Colonic mucosa (tissue), 4 donors: ENCODE measurements at places on chromosomes 4 and X. TPM values are rescaled to one million over a fixed set of nuclear protein-coding genes. Genes with fewer than 3 reads are reported as not detected.
A peak's percentile ranks its signal among the peaks of the same experiment; 100 is the strongest.

GRCh38 chrX:31092970-31093638, 21.3 kb upstream of the FTHL17 start:
- no peak for DNase-seq

The BEND2 gene
- not detected for total RNA-seq

DNA sequence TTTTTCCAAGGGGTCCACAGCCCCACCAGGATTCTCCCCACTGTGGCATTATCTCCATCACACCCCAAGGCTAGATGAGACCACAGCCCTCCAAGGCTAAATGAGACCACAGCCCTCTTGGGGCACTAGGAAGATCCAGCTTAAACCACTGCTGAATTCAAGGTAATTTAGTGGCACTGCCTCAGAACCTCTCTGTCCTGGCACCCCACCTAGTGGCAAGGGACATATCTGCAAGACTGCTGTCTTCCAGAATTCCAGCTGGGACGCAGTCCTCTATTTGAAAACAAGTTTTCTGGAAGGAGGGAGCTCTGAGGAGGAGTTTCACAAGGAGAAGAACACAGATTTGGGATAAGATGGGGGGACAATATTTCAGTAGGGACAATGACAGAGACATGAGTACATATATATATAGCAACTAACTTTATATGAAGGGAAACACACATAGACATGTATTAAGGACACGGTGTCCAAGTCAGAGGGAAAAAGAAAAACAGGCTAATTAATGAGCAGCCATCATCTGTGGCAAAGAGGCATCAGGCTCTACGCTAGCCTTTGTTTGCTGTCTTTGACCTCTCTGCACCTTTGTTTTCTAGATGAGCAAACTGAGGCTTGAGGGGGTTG, 9.3 kb downstream of the CETN2 start:
- peak; percentile 44 for DNase-seq

DNA sequence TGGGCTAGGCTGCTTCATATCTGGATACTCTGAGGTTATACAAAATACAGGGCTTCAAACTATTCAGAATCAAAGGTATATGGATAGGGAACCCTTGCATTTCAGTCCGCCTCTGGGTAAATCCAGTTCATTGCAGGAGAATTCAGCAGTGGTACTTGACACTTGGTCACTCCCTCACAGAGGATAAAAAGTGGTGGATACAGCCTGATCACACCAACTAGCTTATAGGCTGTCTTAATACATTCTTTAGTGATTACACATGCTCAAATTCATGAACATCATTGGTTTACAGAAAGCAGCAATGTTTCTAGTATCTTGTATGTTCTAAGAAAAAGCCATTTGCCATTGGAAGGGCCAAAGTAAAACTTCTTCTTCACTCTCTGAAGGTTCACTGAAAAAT, 104.8 kb upstream of the PDE5A start:
- DNase-seq, result no peak

DNA sequence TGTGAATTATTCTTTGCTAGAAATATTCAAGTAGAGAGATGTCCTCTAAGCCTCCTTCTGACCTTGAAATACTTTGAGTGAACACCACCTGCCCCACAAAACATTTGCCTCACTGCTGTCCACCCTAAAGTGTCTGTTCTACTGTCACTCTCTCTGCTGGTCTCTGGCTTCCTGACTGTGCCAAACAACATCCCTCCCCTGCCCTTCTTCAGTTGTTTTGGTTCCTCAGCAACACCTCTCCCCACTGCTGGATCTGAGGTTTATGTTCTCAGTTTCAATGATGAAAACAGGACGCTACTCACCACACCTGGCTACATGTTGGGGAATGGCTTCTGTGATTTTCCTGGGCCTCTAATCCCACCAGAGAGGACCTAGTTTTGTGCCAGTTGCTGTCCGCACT, 456.9 kb downstream of the BCOR start:
- no peak for DNase-seq

- no peak for DNase-seq
Observed at GRCh38 chrX:44946771-44947170, 73.8 kb downstream of the KDM6A start.

GRCh38 chrX:20571611-20572010, 304.9 kb upstream of the RPS6KA3 start:
- DNase-seq, result no peak

DNA sequence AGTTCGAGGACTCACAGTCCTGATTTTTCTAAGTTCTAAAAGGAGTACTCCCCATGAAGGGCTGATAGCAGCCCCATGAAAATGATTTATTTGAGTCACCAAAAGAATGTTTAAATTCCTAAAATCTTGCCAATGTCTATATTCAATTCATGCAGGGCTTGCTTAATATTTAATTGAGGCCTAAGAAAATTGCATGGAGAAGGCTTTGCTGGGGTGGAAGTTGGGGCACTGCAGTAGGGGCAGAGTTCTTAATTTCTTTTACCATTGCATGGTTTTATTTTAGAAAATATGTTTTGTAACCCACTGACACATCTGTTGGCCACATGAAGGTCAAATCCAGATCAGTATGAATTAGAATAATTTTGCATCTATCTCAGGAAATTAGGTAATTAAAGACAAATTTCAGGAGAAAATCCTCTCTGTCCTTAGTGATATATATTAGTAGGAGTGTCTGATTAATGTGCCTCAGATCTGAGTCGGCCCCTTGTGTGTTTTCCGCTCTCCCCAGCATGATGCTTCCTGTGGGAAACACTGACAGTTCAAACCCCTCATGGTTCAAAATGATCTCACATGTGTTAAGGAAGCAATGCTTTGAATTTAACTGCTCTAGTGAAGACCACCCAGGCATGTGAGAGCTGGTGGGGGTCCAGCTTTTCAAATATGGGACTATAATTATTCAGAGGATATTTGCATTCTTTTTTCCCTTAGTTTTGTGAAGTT, 54.0 kb upstream of the EGFL6 start:
- DNase-seq, result no peak

The GLRB gene
- 0.37 TPM for total RNA-seq

DNA sequence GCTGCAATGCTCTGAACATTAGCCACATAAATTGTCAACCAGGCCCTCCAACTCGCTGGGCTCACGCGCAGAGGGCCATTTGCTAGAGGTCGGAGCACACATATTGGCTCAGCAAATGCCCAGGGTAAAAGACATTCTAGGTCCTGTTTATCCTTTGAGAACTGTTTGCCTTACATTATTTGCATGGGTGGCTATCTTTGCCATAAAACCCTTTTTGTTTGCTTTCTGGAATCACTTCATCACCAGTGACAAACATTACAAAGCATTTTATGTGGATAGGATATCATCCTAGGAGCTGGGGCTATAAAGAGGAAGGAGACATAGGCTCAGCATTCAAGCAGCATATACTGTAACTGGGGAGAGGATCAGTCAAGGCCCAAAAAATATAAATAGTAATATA, 149.2 kb upstream of the RAI2 start:
- no peak for DNase-seq

DNA sequence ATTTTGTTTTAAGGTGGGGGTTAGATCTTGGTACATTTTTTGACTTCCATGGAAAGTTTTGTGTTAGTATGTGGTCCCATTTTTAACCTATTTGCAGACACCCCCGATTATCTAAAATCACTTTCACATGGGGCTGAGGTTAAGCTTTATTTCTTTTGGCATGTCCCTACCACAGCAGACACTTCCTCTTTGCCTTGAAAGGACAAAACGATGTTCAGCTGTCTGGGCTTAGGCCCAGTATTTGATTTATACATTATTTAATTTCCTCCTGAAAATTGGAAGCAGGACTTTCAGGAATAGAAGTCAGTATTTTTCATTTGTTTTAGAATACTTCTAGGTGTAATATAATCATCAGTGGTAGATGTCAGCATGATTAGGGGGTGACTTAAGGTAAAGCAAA, 112.4 kb upstream of the SPRY1 start:
- no peak for DNase-seq

GRCh38 chr4:94570558-94570957, 118.8 kb downstream of the PDLIM5 start:
- DNase-seq, result no peak

DNA sequence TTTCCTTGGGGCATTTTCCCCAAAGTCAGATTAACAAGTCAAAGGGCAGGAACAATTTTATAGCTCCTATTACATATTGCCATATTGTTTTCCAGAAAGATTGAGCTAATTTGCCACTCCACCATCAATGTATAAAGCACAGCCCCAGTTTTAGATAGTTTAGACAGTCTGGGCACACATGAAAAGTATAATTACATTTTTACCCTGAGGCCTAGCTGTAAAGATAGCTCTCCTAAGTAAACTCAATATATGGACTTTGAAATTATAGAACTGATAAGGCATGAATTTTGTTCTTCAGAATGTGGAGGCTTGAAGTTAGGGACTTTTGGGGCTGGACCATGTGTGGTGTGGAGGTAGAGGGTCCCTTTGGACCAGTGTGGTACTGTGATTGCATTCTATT, 166.0 kb downstream of the FHIP1A start:
- no peak for DNase-seq

- no peak for DNase-seq
Observed at GRCh38 chr4:52869656-52870055, 7.5 kb downstream of the RASL11B start.

GRCh38 chr4:152880263-152880662, 55.9 kb upstream of the FHDC1 start:
- no peak for DNase-seq
